Activated T-helper 1 cell treated with anti-CD3 and anti-CD28 coated beads, Interleukin-2, amount 50 U/mL, for 16 hours (primary cell): ENCODE measurements at places on chromosomes 2 and 18.

GRCh38 chr2:222548992-222549391 is 106.9 kb downstream of the FARSB start:
- DNase-seq = no peak

- DNase-seq = no peak
Measured at GRCh38 chr2:130765464-130765863, 10.1 kb downstream of the AMER3 start.

DNA sequence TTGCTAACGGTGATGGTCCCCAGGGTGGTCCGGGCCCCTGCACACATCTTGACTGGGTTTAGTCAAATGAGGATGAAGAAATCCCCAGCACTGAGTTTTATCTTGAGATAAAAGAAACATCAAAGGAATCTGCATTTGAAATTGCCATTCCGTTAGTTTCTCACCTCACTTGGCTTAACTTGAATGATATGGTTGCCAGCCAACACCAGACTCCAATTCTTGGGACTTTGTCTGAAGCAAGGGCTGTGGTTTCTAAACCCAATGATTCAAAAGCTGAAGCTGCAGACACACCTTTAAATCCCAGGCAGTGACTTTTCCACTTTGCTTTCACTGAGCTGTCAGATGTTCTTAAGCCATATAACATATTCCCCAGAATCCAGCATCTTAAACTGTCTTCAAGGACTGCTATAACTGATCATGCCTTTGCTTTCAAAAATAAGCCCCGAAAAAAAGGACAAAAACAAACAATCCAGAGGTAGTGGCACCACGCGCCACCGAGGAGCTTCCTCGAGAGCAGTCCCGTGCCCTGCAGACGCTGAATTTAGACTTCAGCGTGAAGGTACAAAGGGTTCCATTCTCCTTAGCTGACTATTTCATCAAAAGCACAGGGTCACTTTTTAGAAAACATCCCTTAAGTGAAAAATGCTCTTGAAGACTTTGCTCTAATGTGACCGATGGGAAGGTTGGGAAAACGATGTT is 189.3 kb downstream of the HDAC4 start:
- DNase-seq = no peak

DNA sequence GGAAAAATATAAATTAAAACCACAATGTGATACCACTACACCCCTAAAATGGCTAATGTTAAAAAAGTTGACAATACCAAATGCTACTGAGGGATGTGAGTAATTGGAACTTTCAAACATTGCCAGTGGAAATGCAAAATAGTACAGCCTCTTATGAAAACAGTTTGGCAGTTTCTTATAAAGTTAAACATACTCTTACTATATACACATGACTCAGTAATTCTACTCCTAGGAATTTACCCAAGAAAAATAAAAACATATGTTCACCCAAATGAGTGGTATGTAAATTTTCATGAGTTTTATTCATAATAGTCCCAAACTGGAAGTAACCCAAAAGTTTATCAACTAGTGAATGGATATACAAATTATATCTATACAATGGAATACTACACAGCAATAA is 228.0 kb downstream of the CYP26B1 start:
- no peak for DNase-seq

DNA sequence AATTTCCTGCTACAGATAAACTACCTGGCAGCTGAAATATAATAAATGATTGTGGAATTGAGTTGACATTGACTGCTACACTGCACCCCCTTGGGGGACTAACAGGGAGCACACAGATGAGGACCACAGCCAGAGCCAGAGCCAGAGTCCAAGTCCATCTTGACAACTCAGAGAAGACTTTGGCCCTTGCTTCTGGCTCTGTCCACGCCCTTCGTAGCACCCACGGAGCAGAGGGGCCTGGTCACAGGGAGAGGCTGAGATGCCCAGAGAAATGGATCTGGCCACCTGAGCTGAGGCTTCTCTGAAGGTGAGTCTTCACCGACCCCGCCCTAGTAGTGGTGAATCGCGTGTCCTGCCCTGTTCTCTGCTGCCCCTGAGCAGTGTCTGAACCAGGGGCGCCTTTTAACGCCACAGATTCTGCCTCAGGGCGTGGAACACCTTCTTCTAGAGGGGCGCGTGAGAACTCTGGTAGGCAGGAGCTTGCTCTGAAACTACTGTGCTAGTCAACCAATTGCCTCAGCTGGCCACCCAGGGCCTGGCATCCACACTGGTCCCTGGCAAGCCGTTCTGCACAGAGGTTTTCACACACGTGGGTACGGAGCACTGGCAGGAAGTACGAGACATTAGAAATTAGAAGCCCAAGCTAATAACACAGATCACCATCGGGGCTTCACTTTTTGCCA is 35.7 kb upstream of the MAT2A start:
- DNase-seq = no peak

DNA sequence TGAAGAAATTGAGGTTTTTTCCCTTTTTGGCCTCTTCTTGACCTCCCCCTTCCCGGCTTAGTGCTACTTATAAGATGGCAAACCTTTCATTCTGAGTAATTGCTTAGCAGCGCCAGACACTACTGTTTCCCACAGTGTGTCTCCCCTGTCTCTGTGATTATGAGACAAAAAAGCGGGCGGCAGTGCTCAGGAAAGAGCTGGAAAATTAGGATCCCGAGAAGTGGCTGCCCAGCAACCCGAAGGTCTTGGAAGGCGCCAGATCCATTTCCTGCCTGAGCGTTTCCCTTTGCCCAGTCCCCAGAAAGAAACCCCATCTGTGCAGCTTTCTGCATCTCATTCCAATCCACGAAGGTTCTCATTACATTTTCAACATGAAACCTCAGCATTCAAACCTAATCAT is 191.9 kb upstream of the APCDD1 start:
- no peak for DNase-seq

- DNase-seq = no peak
Measured at GRCh38 chr2:173808718-173809117, 156.5 kb downstream of the SP3 start.

DNA sequence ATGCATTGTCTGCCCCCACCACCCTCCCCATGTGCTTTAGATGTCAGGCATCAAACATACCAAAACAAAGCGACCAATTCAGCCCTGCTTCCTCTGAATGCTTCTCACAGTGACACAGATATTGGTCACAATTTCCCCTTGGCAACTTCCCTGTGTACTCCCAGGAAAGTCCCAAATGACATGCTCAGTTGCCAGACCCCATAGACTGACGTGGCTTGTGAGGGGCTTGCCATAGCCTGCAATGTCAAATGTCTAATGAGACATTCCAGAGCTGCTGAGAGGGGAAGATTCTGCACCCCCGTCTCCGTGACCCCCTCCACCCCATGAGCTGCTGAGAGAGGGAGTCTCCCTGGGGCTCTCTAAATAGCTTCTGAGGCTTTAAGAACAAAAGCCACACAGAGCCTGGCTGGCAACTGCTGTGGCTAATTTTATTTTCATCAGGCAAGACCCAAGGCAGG is 47.3 kb downstream of the RFTN2 start:
- DNase-seq = no peak

GRCh38 chr18:56066524-56067213 is 478.7 kb upstream of the TCF4 start:
- DNase-seq = no peak

GRCh38 chr2:21683838-21684237 is 560.1 kb downstream of the TDRD15 start:
- no peak for DNase-seq

DNA sequence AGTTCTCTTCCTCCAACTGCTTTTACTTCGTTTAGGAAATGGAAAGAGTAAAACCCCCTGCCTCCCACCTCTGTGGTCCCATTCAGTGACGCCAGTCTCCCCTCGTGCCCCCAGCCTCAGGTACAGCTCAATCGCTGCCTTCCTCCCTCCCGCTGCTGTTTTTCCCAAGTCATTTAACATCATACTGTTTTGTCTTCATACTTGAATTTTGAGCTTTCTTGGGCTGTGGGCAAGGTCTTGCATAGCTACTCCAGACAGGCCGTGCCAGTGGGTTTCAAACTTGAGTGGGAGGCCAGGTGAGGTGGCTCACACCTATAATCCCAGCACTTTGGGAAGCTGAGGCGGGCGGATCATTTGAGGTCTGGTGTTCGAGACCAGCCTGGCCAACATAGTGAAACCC is 155.3 kb downstream of the TANC1 start:
- no peak for DNase-seq

DNA sequence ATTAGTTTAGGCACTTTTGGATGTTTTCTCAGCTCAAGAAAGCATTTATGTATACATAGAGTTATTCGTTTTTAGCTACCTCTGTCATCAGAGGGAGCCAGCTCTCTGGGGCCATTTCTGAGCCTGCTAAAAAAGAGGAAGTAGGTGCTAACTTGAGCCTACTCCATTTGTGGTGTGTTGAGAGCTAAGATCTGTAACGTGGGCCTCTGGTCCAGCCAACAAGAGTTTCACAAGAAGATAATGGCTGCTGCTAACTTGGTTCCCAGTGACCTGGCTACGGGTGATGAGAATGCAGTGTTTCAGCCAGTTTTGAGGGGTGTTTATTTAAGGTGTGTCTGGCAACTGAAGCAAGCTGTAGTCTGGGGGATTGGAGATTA is 182.5 kb downstream of the PRKCE start:
- DNase-seq = no peak

DNA sequence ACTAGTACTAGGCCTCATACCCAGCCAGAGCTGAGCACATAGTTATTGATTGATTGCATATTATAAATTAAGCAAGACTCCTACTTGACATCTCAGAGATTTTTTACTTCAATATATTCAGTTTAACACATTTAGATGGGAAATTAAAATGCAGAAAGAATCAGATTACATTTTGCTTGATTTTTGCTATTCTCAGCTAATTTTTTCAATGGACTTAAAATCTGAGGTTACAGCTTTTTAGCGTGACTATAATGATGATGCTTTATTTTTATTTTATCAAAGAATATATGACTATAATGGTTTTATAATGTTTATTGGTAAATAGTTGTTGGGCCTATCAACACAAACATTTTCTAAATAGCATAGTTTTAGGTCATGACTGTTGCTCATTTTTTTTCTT is 493.0 kb upstream of the CNTNAP5 start:
- no peak for DNase-seq

DNA sequence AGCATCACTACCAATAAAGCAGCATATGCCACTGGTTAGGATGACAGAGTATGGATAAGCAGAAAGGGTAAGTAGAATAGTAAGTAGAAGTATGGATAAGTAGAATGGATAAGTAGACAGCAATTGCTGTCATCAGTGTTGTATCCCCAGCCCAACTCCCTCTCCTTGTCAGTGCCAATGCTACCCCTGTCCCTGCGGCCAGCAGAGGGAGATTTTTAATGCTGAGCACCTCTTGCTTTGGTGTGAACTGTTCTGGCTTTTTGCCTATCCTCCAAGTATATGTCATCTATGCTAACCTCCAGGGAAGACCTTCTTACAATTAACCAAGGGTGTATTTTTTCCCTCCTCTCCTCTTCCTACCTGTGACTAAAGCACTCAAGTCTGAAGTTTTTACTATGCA is 136.7 kb upstream of the SPHKAP start:
- DNase-seq = no peak

DNA sequence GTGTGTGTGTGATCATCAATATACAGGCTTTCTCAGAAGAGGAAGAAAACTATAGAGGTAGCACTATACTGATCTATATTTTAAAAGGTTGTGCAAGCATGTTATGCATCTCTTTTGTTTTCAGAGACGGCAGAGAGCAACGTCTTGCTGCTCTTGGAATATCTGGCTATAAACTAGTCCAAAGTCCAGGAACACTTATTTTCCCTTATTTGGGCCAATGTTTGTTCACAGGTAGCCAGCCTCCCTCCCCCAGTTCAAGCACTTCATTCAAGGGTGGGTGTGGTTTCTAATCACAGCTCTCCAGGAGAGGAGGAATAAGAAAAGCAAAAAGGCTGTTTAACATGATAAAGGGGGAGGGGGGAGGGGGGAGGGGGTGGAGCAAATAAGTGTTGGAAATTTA is 4.2 kb downstream of the FZD5 start:
- DNase-seq = no peak

GRCh38 chr2:159076241-159076640 is 107.8 kb downstream of the TANC1 start:
- DNase-seq = no peak

DNA sequence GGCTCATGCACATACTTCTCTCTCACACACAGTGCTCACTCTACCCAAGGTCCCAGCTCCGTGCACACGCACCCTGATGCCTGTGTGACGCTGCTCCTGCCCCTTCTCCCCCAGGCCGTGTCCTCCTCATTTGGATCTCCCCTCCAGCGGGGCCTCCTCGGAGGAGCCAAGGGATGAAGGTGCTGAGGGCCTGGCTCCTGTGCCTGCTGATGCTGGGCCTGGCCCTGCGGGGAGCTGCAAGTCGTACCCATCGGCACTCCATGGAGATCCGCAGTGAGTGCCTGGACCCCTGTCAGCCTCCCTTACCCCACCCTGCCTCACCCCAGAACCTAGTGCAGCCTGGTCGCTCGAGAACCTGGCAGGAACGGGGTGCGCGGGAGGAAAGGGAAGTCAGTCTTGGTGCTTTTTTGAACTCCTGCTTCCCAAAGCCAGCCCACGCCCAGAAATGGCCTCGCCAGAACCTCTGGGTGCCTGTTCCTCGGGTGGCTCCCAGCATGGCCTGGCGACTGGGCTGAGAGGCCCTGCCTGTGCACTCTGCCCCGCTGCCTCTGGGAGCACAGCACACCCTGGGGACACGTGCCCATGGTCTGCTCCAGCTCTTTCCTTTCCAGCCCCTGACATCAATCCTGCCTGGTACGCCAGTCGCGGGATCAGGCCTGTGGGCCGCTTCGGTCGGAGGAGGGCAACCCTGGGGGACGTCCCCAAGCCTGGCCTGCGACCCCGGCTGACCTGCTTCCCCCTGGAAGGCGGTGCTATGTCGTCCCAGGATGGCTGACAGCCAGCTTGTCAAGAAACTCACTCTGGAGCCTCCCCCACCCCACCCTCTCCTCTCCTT is at the start of gene PRLH:
TSS of gene PRLH (plus strand) at position 174 of the 835 bp plus-strand sequence. CDS start at position 174, 0 bp downstream.
- DNase-seq = no peak

GRCh38 chr2:41337956-41338355 is 709.9 kb upstream of the PKDCC start:
- DNase-seq = no peak

DNA sequence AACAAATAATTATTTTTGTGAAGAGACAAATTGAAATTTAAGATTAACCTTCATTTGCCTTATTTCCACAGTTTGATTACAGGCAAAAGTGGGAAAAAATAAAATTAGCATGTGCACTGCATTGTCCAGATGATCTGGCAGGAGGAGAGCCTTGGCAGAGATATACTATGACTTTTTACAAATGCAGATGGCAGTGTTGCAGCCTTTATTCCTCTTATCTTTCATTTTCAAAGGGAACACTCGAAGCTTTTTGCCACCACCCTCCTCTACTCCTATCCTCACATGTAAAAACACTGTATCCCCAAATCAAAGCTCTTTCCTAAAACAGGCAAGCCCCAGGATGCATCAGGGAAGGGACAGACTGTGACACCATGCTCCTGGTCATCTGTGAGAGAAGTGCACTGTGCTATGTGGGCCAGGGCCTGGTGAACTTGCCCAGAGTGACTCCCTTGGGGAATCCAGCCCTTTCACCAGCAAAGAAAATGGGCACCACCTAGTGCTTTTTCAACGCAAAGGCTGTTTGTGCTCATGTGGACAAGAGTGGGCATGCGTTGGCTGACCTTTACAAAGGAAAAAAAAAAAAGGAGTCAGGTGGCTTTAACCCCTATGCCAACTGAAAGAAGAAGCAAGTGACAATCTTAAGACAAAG is 74.7 kb upstream of the ETAA1 start:
- DNase-seq = no peak

GRCh38 chr2:234949762-234950434 is 1.9 kb upstream of the SH3BP4 start:
- DNase-seq = no peak
